ENCODE measurements at places on chromosomes 16 and 17. TPM values are rescaled to one million over a fixed set of nuclear protein-coding genes. Genes with fewer than 3 reads are reported as not detected.

Gene SDK2
- total RNA-seq, result 0.52 TPM

Gene SCGB1C2
- not detected for total RNA-seq

Gene ZG16B
- 9.3 TPM for total RNA-seq

Gene CEP295NL
- total RNA-seq, result 0.56 TPM

Gene KLHL10
- not detected for total RNA-seq

Gene YPEL2
- total RNA-seq, result 6.2 TPM

Gene KIF2B
- not detected for total RNA-seq

Gene AATK
- 0.42 TPM for total RNA-seq

Gene GINS3
- total RNA-seq, result 25.0 TPM

- no peaks in the 10 kb centered on the region for H3K27me3 ChIP-seq
- no peak overlapping the region for H3K27ac ChIP-seq
- DNase-seq, result no peak
- H3K4me3 ChIP-seq, result no peak overlapping the region
- H3K4me1 ChIP-seq, result no peaks in the 10 kb centered on the region
- H3K36me3 ChIP-seq, result no peaks in the 10 kb centered on the region
Observed at GRCh38 chr17:17352836-17353624, 49.9 kb downstream of the NT5M start.

GRCh38 chr16:11136600-11136999 is 119.4 kb downstream of the SOCS1 start:
- H3K27ac ChIP-seq, result no peak overlapping the region
- H3K4me3 ChIP-seq, result no peak overlapping the region
- no peak for DNase-seq
- H3K36me3 ChIP-seq, result peaks cover 31% of the 10 kb centered on the region
- peaks cover 59% of the 10 kb centered on the region for H3K4me1 ChIP-seq

DNA sequence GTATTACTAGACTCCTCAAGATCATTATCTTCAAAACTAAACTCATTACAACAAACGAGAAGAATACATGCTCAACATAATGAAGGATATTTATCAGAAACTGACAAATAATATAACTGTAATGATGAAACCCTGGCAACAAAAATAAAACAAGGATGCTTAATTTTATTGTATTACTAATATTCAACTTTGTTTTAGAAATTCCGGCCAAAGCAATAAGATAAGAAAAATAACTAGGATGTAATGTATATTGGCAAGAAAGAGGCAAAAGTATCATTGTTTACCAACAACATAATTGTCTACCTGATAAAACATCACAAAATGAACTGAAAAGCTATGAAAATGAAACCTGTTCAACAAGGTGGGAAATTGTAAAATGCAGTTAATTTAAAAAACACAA is 588.3 kb upstream of the ZFHX3 start:
- H3K27ac ChIP-seq, result no peak overlapping the region
- H3K36me3 ChIP-seq, result no peaks in the 10 kb centered on the region
- H3K4me3 ChIP-seq, result no peak overlapping the region
- DNase-seq, result no peak
- no peaks in the 10 kb centered on the region for H3K27me3 ChIP-seq

DNA sequence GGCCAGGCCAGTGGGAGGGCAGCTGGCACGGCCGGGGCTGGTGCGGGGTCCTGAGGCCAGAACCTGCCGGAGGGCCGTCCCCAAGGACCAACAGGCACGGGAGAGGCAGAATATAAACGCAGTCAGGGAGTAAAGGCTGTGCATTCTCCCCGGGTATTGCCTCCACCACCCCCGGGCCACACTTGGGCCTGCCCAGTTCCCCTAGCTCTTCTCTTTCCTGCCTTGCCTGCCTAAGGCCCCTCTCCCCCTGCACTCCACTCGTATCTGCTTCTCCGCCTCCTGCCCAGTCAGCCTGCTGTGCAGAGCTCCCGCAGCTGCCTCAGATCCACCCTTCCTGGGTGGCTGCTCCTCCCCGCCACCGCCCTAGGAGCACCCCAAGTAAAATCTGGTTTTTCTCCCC is 5.0 kb upstream of the RPH3AL start:
- no peak overlapping the region for H3K4me3 ChIP-seq
- no peak overlapping the region for H3K27ac ChIP-seq
- H3K27me3 ChIP-seq, result no peaks in the 10 kb centered on the region
- peaks cover 5% of the 10 kb centered on the region for H3K36me3 ChIP-seq
- no peaks in the 10 kb centered on the region for H3K4me1 ChIP-seq
- no peak for DNase-seq

DNA sequence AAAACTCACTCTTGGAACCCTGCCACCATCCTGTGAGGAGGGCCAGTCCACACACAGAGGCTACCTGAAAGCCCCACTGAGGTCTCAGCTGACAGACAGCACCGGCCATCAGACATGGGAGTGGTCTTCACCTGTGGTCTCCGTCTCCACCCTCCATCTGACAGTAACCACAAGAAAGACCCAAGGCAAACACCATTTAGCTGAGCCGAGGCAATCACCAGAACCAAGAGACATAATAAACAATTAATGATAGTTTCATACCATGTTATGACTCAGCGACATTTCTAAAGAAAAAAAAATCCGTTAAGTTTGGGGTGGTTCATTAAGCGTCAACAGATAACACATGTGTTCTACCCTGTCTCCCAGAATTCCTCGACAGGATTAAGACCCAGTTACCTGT is 6.1 kb upstream of the EVPLL start:
- no peak overlapping the region for H3K4me3 ChIP-seq
- peaks cover 2% of the 10 kb centered on the region for H3K4me1 ChIP-seq
- H3K36me3 ChIP-seq, result no peaks in the 10 kb centered on the region

GRCh38 chr17:8898126-8898525 is 30.7 kb upstream of the PIK3R6 start:
- no peak overlapping the region for H3K4me3 ChIP-seq
- peaks cover 69% of the 10 kb centered on the region for H3K4me1 ChIP-seq
- peak overlapping the region; percentile 36 for H3K27ac ChIP-seq
- peaks cover 69% of the 10 kb centered on the region for H3K36me3 ChIP-seq
- DNase-seq, result no peak

DNA sequence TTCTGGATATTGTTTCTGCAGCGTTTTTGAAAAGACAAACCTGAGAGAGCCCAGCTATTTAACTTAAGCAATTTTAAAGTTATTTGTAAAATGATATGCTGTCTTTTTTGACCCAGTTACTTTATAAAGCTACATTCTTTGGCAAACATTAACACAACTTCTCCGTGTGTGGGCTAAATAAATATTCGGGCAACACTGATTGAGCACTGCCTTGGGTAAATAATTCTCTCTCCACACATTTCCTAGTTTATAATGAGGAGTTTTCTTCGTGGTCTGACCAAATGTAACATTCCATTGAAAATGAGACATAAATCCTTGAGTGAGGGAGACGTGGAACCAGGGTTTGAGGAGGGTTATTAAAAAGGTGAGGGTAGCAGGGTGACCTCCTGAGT is 142.8 kb downstream of the WWOX start:
- no peak overlapping the region for H3K4me3 ChIP-seq
- H3K36me3 ChIP-seq, result no peaks in the 10 kb centered on the region
- no peaks in the 10 kb centered on the region for H3K4me1 ChIP-seq
- no peak for DNase-seq
- no peaks in the 10 kb centered on the region for H3K27me3 ChIP-seq

DNA sequence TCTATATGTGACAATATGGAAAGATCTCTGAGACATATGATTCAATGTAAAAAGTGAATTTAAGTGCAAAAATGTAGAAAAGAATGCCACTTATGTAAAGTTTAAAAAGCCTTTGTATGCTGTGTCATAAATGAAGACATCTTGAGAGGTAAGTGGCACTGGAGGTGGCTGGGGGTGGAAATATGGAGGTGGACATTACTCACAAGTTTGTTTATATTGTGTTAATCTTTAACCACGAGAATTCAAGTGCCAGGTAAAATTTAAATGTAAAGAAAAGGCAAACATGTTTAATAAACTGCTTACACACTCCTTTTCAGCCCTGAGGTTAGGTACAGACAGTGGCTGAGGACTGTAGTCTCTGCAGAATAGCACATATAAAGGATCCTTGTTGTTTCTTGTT is 235.1 kb downstream of the ABCC12 start:
- no peaks in the 10 kb centered on the region for H3K27me3 ChIP-seq
- H3K4me1 ChIP-seq, result no peaks in the 10 kb centered on the region
- H3K27ac ChIP-seq, result no peak overlapping the region
- no peak overlapping the region for H3K4me3 ChIP-seq
- H3K36me3 ChIP-seq, result no peaks in the 10 kb centered on the region

DNA sequence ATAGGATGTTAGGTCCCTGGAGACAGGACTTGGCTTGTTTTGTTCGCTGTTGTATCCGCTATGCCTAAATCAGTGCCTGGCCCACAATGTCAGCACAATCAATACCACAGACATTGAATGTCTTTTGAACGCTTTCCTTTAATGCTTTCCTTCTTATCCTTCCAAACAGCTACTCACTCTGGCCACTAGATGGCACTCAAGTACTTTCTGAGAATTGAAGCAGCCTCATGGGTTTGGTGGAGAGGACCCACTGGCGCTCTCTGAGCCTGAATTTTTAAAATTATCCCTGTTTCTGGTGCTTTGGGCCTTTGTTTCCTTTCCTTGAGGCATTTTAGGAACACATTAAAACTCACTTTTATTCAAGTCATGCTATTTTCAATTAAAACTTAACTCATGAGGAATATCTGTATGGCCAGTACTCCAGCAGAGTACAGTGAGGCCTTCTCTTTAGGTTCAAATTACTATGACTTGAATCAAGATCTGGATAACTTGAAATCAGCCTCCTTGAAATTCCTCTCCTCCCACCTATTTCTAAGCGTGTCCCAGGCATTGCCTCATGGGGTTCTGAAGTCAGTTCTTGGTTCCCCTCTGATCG is 3.2 kb upstream of the NLRP1 start:
- peak overlapping the region; percentile 23 for H3K27ac ChIP-seq
- peaks cover 5% of the 10 kb centered on the region for H3K36me3 ChIP-seq

DNA sequence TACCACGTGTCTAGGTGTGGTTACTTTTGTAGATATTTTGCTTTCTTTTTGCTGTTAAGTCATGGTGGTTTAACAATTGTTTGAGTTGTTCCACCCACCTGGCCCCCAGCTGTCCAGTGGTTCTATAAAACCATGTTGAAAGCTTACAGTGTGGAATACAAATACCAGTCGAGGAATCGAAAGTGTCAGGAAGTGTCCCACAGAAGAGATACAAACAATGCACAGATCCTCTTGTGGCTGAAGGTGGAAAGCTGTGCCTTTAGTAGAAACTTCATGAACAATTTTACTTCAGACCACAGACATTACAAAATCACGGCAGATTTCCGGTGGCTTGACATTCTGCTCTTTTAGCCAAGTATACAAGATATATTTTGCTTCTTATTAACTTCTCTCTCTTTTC is 782.4 kb upstream of the SOX9 start:
- DNase-seq, result no peak
- H3K27ac ChIP-seq, result no peak overlapping the region
- no peaks in the 10 kb centered on the region for H3K4me1 ChIP-seq
- no peak overlapping the region for H3K4me3 ChIP-seq
- H3K27me3 ChIP-seq, result no peaks in the 10 kb centered on the region

GRCh38 chr16:4179020-4179419 is 62.8 kb upstream of the ADCY9 start:
- H3K4me3 ChIP-seq, result no peak overlapping the region
- no peak overlapping the region for H3K27ac ChIP-seq
- no peak for DNase-seq
- H3K4me1 ChIP-seq, result no peaks in the 10 kb centered on the region

DNA sequence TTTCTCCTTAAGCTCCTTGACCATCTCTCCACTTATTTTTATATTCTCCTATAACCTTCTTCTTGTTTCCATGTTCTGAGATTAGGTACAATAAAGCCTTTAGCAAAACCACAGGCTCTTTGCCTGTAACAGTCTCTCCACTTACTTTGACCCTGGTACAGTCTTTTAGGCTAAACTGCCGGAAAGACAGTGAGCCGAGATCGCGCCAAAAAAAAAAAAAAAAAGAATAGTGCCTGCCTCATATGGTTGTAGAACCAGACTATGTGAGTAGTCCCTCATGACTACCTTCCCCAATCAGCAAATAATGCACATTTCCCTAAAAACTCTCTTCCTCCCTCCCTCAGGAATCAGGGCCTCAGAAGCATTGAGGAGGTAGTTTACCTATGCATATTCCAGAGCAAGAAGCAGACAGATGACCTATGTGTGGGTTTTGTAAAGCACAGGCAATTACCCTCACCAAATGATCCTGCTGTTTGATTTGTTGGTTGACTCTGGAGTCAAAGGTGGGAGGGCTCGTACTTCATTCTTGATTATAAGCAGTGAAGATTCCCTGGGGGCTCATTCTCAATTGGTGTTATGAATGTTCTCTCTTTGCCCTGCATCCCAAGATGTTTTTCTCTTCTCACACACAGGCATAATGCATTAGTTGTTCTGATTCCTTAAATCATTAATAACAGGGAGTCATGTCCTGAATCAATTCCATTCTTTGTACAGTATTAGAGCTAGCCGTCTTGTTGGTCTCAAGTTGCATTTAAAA is 8.9 kb upstream of the NME1 start:
- H3K4me3 ChIP-seq, result no peak overlapping the region
- no peaks in the 10 kb centered on the region for H3K36me3 ChIP-seq
- no peak for DNase-seq
- H3K4me1 ChIP-seq, result peaks cover 14% of the 10 kb centered on the region

DNA sequence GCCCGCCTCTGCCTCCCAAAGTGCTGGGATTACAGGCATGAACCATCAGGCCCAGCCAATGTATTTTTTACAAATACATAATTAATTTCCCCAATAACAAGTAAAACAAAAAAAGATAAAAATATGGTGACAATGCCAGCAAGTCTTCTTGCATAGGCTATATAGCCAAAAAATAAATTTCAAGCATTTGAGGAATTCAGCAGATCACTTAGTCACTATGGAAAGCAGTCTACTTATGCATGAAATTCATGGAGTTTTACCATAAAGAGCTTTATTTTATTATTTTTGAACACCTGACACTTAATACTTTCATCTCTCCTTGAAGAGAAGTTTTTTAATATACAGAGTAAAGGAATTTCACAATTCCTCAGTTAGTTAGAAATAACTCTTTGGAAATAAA is 56.4 kb downstream of the BRIP1 start:
- no peak overlapping the region for H3K27ac ChIP-seq
- no peak overlapping the region for H3K4me3 ChIP-seq
- no peak for DNase-seq
- H3K36me3 ChIP-seq, result peaks cover 10% of the 10 kb centered on the region

DNA sequence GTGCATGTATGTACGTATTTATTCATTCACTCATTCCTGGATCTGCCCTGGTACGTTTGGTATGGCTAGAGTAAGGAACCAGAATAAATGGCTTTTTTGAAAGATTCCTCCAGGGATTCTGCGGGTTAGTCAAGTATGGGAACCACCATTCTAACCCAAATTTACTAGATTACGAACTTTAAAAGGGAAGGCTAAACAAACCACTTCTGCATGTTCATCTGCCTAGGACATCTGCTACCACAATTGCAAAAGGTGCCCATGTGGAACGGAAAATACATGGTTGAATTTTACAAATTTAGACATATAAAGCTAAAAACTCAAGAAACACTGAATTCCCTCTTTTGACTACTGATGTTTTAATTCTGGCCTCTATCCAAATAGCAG is 22.1 kb downstream of the CYTH1 start:
- H3K27ac ChIP-seq, result peak overlapping the region; percentile 98
- peaks cover 27% of the 10 kb centered on the region for H3K36me3 ChIP-seq
- peaks cover 68% of the 10 kb centered on the region for H3K4me1 ChIP-seq
- no peak for DNase-seq

Measured in activated CD4-positive, alpha-beta T cell treated with anti-CD3 and anti-CD28 coated beads, Interleukin-2, amount 10 ng/mL, durations not matched to agents 24 days and 14 days (primary cell).